ENCODE measurements at places on chromosomes 2 and 18.

DNA sequence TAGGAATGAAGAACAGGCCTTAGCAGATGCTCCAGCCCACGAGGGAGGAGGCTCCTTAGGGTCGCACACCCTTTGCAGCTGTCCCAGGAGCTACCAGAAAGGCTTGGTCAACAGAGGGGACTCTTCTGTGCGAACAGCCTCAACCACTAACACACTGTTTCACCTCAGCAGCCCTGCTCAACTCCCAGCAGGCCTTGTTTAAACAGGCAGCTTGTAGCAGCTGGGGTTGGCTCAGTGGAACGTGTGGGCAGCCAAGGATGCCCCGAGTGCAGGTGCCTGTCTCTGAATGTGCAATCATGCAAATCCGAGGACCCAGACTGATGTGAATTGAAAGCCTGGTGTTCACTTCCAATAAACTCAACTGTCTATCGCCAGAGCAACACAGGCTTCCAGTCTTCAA, 88.7 kb upstream of the CXCR4 start:
- DNase-seq: no peak

GRCh38 chr2:118774458-118775133, 72.9 kb downstream of the EN1 start:
- peak; percentile 96 for DNase-seq

DNA sequence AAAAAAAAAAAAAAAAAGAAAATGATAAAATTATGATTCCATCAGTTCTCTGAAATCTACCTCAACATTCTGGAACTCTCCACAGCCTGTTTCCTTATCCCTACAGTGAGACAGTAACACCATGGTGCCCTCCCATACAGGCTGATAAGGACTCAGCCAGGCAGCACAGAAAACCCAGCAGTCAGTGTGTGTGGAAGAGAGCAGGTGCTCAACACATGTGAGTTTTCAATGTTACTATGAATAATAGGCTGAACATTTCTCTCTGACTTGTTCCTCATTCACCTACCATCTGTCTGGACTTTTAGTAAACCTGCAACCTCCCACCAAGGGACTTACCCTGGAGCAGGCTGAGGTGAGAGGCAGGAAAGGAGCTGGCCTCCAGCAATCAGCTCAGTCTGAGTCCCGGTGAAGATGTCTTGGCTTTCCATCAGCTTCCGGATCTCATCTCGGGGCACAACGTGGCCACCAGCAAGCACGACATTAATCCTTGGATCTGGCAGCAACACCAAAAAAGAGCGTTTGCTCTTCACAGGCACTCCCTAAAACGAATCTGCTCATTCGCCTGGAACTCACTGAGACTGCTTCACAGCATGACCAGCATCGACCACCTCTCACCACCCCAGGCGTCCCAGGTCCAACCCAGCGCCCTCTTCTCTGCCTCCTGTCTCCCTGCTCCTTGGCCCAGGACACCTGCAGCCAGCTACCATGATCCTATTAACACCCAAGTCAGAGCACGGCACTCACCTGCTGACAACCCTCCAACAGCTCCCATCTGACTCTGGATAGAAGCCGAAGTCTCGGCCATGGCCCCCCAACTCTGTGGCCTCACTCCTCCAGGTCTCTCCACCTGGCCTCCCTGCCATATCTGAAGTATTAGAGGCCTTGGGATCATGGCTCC, 16.5 kb downstream of the PASK start:
- DNase-seq: peak; percentile 48

DNA sequence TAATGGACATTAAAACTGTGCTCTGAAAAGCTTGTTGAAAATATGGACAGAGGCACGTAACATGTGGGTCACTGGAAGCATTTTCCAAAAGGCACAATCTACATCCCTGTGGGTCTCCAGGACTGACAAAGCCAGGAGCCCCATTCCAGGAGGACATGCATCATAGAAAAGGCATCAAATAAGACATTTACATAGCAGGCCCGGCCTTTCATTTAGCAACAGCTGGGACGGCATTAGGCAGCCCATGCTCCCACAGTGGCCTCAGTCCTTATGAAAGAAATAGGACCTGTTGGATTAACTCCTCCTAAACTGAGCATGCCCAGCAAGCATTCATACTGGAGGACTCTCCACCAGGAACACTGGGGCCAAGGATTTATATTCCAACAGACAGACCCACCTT, 72.2 kb downstream of the TWIST2 start:
- peak; percentile 72 for DNase-seq

GRCh38 chr18:77057006-77057395, 75.6 kb downstream of the MBP start:
- DNase-seq: peak; percentile 56

DNA sequence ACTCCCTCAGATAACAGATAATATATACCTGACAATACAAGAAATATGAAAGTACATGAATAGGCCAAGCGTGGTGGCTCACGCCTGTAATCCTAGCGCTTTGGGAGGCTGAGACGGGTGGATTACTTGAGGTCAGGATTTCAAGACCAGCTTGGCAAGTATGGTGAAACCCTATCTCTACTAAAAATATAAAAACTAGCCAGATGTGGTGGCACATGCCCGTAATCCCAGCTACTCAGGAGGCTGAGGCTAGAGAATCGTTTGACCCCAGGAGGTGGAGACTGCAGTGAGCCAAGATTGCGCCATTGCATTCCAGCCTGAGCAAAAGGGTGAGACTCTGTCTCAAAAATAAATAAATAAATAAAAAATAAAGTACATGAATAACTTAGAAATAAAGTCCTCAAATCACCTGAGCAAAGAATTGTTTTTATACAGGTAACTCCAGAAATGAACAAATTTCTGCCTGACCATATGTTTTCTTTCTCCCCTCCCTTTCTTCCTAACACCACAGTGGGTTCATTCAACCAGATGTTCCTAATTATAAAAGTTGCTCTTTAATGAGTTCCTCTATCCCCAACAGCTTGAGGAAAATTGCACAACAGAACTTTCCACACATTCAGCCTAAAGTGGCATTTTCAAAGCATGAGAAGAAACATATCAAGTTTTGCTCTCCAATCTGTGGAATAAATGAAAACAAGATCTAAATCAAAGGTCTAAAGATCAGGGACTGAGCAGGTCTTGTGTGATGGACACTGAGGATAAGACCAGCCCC, 33.6 kb upstream of the AP1S3 start:
- DNase-seq: no peak

DNA sequence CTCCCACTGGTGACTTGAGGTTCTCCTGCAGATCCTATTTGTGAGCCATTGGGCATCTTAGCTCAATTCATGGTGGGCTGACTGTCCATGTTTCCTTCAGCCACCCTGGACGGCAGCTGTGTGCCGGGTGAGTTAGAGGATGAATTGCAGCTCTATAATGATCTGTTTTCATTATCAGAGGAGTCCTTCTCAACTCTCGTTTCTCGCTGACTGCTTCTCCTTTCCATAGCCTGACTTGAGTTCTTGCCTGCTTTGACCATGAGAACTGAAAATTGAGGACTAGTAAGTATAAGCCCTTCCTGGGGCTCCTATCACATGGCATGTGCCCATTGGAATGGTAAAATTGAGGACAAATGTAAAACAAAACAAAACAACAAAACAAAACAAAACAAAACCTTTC, 121.8 kb downstream of the CDC42EP3 start:
- no peak for DNase-seq

DNA sequence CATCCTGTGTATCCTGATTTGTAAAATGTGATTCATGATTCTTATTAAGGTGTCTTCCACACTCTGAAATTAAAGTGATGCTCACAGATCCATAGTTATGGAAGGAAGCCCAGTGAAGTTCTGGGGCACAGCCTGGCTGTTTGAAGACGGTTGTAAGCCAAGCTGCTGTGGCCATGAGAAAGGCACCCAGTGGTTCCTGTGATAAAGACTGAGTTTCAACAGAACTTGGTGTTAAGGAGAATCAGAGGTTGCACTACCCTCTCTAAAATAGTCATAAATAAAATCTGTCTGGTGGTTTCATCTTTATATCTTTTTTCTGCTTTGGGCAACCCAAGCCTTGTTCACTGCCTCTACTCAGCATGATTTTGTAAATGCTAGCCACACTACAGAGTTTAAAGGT, 32.2 kb upstream of the SPOPL start:
- no peak for DNase-seq

DNA sequence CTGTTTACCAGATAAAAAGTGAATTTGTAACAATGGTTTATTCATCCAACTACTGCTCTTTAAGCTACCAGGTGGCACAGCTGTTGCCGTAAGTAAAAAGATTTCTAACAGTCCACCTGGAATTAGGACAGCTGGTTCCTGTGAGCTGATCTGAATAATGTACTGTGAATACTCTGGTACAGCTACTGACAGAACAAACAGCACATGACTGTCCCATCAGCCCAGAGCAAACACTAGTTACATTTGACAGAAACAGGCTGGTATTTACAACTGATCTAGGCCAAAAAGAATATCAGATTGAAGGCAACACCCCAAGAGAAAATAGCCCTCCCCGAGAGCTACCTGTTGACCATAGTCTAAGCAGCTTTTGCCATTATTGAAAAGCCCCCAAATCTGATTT, 840.4 kb downstream of the CPS1 start:
- DNase-seq: no peak

- no peak for DNase-seq
Measured at GRCh38 chr2:237505188-237505939, 18.3 kb downstream of the MLPH start.

DNA sequence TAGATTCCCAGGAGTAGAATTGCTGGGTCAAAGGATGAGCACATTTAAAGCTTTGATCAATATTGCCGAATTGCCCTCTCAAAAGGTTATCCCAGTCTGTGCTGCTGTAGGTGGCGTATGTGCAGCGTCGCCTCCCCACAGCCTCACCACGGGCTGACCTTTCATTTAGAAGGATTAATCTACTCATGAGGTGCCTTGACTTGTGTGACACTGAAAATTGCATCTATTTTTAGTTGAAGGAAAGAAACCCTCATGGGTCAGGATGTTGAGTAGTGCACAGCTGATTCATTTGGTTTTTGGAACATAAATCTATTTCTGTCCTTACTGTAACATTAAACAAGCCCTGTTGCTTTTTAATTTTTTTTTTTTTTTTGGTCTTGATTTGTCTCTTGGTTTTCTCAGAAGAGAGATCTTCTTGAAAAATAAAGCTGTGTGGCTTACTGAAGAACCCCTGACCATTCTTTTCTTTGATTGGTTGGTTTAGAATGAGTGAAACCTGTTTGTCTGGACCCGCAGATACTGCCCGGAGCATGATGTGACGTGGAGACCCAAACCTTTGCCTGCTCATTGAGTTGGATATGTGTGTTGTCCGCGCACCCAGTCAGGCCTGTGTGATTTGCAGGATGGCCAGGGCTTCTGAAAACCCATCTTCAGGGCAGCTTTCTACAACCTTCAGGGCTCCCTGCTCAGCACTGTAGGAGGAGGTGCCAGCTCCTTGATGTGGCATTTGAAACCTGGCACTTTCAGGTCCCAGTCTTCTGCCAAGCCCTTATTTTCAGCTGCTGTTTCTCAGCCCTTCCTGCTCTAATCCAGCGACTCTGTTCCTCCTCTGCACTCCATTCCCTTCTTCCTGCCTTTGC, 61.0 kb downstream of the LPIN1 start:
- DNase-seq: no peak

GRCh38 chr2:120091436-120091835, 78.6 kb downstream of the EPB41L5 start:
- no peak for DNase-seq

DNA sequence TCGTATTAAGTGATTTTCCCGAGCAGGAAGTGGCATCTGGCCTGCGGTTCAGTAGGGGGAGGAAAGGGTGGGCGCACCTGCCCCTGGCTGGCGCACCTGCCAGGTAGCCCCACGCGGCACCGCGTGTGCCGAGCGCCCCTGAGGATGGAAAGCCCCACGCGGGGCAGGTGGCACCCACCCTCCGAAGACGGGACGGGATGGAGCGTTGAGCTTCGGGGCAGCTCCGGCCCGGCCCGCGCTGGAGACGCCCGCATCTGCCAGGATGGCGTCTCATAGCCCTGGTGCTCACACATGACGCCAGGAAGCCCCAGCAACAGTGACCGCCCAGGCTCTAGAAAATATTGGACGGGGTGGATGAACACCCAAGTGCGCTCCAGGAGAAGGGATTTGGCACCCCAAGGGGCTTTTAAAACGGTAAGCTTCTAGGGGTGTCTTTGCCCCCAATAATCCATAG, 2.5 kb upstream of the NFATC1 start:
- DNase-seq: peak; percentile 96

DNA sequence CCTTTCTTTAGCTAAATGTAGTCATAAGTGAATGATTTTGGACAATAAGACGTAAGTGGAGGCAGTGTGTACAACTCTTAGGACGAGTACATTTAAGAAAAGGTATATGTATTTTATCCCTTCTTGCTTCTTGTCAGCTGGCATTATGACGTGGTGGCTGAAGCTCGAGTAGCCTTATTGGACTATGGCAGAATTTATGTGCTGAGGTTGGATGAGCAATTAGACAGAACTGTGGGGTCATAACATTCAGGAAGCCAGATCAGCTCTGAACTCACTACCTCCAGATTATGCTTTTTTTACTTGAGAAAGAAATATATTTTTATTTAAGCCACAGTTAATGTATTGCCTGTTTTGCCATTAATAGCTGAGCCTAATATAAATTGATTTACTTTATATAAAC, 661.5 kb downstream of the ERBB4 start:
- DNase-seq: no peak

DNA sequence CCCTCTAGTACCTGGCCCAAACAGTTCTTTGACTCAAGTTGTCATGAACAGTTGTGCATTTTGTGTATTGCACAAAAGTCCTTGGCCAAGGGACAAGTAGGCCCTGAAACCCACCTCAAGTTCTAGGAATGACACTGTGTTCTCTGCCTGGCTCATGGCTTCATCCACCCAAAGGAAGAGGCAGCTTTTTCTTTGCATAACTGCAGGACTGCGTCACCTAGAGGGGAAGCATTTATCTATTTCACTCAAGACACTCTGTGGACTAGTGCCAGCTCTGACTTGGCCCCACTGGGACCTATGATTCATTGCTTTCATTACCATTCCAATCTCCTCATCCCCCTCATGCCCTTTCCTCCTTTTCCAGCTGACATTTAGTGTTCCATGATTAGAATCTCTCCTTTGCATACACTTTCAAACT, 119.3 kb upstream of the SIX2 start:
- DNase-seq: peak; percentile 93

DNA sequence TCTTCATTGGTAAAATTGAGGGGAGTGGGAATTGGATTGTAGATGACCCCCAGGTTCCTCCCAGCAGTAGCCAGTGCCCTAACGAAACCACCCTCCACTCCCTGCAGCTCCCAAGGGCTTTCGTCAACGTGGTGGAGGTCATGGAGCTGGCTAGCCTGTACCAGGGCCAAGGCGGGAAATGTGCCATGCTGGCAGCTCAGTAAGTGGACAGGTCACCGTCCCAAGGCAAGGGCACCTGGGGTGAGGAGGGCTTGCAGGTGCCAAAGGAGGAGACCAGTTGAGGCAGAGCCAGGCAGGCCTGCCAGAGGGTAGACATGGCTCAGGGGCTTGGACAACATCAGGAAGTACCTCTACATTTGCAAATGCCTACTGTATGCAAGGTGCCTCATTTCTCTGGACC, 122.6 kb upstream of the PPP1CB start:
- no peak for DNase-seq

- DNase-seq: no peak
Measured at GRCh38 chr2:30223413-30223874, 7.9 kb upstream of the LBH start.

Measured in osteoblast (primary cell).